HFF-Myc (cell line): ENCODE measurements at places on chromosomes 12 and 14.

GRCh38 chr14:84927096-84927827, 602.7 kb upstream of the FLRT2 start:
- DNase-seq: no peak

GRCh38 chr12:110684312-110684836, 4.5 kb downstream of the HVCN1 start:
- no peak for DNase-seq

DNA sequence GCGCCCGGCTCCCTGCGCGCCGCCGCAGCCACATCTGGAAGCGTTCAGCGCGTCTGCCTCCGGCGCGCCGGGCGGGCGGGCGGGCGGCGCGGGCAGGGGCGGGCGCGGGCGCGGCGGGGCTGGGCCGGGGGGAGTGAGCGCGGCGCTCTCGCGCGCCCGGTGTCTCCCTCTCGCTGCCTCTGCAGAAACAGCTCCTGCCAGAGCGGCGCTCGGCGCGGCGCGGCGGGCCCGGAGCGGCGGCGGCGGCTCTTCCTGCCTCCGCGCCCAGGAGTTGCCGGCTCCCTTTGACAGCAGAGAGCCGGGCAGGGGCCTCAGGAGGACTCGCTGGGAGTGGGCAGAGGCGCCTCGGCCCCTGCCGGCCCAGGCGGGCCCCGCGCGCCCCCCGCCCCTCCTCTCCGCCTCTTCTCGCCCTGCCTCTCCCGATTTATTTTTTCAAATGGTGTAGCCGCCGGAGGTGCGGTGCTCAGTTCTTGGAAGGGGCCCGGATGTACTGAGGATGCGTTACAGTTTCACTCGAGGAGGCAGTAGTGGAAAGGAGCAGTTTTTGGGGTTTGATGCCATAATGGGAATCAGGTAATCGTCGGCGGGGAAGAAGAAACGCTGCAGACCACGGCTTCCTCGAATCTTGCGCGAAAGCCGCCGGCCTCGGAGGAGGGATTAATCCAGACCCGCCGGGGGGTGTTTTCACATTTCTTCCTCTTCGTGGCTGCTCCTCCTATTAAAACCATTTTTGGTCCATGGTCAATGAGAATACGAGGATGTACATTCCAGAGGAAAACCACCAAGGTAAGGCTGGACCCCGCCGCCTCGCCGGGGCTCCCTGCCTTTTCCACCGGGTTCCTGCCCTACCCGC, at the start of gene CACNA1C:
TSS of gene CACNA1C (plus strand) at position 162 of the 853 bp plus-strand sequence. CDS start at position 738, 576 bp downstream.
- DNase-seq: no peak

GRCh38 chr14:74202113-74202512, 37.1 kb upstream of the VSX2 start:
- DNase-seq: no peak

DNA sequence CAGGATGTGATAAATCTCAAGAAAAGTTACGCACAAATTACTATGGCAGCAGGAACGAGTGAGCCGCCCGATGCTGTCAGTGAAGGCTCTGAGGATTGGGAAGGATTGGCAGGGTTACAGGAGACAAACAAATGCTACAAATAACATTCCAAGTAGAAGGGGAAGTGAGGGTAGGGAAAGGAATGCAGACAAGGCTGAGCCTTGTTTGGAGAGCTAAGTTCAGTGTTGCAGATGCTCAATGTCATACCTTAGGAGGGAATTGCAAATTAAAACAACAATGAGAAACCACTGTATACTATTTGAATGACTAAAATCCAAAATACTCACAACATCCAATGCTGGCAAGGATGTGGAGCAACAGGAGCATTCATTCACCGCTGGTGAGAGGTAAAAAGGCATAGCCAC, 1.3 kb downstream of the CLEC9A start:
- DNase-seq: peak; percentile 37

GRCh38 chr12:117159674-117160073, 30.6 kb downstream of the FBXO21 start:
- no peak for DNase-seq

- no peak for DNase-seq
These were observed 16.5 kb downstream of the SIX1 start for GRCh38 chr14:60632777-60633176.

DNA sequence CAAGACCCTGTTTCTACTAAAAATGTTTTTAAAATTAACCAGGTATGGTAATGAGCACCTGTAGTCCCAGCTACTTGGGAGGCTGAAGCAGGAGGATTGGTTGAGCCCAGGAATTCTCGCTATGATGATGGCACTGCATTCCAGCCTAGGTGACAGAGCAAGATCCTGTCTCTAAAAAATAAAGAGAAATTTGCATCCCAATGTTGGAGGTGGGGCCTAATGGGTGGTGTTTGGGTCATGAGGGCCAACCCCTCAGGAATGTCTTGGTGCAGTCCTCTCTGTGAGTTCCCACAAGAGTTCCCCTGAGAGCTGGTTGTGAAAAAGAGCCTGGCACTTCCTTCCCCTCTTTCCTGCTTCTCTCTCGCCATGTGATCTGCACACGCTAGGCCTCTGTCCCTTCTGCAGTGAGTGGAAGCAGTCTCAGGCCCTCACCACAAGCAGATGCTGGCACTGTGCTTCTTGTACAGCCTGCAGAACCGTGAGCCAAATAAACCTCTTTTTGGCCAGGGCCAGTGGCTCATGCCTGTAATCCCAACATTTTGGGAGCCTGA, 11.3 kb downstream of the ACOT6 start:
- no peak for DNase-seq

DNA sequence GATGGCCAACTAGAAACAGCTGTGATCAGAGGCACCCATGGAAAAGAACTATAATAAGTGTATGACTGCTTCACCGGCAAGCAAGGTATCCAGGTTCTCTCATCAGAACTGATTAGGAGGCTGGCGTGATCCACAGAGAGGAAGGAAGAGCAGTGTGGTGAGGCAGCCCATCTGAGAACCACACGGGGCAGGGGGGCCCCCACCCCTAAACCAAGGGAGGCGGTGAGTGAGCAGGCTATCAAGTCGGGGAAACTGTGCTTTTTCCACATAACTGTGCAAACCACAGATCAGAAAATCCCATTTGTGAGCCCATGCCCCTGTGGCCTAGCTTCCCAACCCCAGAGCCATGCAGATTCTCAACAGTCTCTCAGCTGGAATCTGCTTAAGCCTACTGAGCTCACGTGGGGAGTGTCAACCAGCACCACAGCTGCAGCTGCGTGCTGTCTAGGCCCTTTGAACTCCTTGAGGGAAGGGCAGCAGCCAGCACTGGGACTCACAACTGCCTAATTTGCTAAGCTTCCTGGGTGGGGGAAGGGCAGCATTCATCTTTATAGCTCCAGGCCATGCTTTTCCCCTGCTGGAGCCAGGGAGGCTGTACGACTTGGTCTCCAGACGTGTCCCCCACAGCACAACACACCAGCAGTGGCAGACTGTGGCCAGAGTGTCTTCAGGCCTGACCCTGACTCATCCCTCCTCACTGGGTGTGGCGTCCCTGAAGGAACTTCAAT, 444.4 kb upstream of the ATP2B1 start:
- peak; percentile 19 for DNase-seq

- no peak for DNase-seq
These were observed 58.2 kb downstream of the CCER1 start for GRCh38 chr12:90896821-90897220.

DNA sequence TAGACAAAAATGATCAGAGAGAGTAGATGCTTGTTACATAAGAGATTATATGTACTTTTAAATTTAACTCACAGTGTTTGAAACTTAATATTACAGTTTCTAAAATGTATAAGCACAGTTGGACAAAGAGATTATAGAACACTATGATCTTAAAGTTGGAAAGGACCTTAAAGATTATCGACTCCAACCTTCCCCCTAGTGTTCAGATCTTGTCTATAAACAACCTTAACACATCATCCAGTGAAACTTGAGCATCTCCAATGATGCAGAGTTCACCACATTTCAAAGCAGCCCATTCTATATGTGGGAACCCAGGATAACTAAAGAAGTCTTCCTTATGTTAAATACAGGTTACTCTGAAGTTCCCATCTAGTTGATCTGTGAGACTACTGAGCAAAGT, 480.8 kb downstream of the RMST start:
- DNase-seq: no peak

- no peak for DNase-seq
These were observed 1162.1 kb upstream of the USP15 start for GRCh38 chr12:61098031-61098580.

DNA sequence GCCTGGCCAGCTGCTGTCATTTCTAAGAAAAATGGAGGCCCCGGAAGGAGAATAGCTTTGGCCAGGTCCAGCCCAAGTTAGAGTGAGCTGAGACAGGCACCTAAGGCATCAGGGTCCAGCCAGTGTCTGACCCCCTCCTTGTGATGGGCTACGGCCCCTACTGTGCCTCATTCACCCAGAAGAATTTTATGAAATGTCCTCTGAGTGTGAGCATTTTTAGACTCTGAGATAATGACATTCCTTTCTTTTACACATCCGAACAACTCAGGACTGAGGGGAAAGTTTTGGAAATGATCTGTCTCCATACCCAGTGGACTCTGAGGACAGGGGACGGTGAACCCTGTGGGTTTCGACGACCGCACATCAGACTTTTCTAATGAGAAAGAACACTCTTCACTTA, 50.4 kb downstream of the SLC24A4 start:
- DNase-seq: no peak

- DNase-seq: no peak
These were observed 5.2 kb upstream of the C12orf56 start for GRCh38 chr12:64395739-64396138.

DNA sequence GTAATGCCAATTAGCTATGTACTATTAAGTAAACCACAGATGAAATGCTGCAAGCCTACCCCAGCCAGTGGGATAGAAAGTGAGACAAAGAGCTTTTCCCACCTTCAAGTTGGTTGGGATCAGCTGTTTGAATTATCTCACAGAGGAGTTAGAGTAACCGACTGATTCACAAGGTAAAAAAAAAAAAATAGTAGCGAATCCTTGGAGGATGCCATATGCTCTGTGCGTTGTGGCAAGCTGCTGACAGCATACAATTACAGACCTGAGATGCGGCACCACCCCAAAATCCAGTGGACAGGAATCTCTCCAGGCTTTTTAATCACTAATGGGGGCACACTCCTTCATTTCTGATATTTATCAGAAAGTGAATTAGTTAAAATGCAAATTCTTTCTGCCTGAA, 157.0 kb upstream of the RMST start:
- DNase-seq: no peak

GRCh38 chr14:66495218-66496098, 9.3 kb downstream of the CCDC196 start:
- peak; percentile 47 for DNase-seq

DNA sequence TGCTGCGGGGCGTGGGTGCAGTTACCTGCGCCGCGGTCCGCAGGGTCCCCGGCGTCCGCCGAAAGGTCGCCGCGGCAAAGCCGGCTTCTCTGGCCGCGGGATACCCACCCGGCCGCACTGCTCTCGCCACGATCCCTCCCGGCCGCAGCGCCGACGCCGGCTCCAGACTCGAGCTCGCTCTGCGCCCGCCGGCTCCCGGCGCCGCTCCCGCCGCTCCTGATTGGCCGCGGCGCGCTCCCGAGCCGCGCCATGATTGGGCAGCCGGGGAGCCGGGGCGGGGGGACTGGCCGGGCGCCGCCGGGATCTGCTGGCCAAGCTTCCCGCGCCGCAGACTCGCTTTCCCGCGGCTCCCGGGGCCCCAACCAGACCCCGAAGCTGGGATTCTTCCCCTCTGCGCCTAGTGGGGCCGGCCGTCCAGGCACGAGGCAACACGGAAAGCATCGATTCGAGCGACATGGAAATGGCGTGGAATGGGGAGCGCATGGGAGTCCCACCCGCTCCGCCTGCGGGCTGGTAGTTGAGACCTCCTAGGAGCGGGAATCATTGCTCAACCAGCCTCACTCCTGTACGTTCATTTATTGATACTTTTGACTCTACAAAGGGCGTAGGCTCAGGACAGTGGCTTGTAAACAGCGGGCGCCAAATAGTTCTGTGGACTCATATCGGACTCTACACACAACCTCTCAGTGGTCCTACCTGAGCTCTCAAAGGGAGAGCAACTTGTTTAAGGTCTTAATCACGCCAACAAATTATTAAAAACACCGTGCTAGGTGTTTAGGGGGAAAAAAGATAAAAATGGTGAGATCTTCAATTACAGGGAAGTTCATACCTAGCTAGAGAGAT, 36.4 kb upstream of the STON2 start:
- DNase-seq: no peak

GRCh38 chr14:55398679-55399078, 13.0 kb downstream of the ATG14 start:
- DNase-seq: peak; percentile 98

GRCh38 chr12:12721176-12721751, 4.1 kb downstream of the CDKN1B start:
- DNase-seq: no peak

DNA sequence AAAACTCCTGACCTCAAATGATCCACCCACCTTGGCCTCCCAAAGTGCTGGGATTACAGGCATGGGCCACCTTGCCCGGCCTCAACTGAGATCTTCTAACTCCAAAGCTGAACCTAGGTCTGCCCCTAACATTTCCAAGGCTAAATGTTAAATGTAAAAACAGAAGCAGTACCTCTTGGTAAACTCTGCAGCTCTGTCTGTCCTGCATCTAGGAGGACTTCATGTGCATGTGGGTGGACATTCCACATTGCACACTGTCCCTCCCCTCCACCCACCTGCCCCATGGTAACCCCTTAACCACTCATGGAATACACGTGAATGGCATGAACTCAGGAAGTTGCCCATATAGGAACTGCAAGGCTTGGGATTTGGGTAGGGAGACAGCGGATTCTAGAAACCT, 33.1 kb downstream of the SNX6 start:
- DNase-seq: no peak

DNA sequence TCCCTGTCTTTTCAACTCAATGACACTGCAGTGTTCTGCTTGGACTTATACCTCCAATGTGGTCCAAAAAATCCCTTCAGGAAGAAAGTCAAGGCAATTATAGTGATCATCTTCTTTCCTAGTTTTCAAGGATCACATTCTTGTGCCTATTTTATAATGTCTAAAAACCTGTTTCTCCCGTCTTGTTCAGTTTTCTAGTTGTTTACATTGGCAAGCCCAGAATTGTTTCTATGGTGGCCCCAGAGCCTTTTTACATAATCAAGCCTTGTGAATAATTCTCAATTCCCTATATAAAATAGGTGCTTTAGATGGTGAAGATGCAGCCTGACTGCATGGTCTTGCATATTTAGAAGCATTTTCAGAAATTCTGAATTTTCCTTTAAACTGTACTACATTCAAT, 14.5 kb upstream of the LDHB start:
- no peak for DNase-seq

DNA sequence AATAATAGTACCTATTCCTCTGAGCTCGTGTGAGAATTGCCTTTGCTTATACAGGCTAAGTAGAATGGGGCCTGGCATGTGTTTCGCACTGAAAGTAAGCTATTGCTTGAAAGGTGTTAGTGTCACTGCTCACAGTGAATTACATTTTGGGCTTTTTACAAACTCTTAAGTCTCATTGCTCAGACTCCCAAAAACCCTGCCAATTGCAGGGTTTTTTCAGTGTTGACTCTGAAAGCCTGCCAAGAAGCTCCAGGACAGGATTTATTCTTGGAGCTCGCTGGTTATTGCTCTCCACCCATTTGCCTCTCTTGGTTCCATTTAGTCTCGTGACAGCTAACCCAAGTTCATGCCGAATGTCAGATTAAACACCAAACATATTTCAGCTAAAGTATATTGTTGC, 39.8 kb downstream of the NOPCHAP1 start:
- no peak for DNase-seq

- DNase-seq: peak; percentile 72
These were observed 106.8 kb downstream of the ZFC3H1 start for GRCh38 chr12:71556875-71557274.
